ENCODE measurements at places on chromosomes 3 and 15.

GRCh38 chr3:150363420-150363819, 44.7 kb upstream of the TSC22D2 start:
- no peak for DNase-seq

- no peak for DNase-seq
These were observed 11.4 kb upstream of the C3orf20 start for GRCh38 chr3:14663396-14664135.

GRCh38 chr3:12670365-12671119, 6.6 kb upstream of the RAF1 start:
- DNase-seq: no peak

DNA sequence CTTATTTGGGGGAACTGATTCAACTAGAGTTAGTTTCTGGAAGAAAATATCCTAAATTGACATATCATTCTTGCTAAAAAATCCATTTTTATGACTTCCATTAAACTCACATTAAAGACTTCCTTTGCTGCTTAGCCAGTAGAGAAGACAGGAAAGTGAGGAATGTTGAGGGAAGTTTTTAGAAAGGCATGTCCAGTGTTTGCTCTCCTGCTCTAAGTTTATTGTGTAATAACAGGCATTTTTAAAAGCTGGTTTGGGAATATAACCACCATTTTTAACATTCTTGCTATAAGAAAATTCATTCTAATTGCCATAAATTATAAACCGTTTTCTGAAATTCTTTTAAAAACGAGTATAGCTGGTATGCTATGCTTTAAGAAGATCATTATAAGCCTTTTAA, 428.0 kb downstream of the RAP2B start:
- DNase-seq: no peak
